GM03348 (cell line): ENCODE measurements at places on chromosomes 3 and 15.

DNA sequence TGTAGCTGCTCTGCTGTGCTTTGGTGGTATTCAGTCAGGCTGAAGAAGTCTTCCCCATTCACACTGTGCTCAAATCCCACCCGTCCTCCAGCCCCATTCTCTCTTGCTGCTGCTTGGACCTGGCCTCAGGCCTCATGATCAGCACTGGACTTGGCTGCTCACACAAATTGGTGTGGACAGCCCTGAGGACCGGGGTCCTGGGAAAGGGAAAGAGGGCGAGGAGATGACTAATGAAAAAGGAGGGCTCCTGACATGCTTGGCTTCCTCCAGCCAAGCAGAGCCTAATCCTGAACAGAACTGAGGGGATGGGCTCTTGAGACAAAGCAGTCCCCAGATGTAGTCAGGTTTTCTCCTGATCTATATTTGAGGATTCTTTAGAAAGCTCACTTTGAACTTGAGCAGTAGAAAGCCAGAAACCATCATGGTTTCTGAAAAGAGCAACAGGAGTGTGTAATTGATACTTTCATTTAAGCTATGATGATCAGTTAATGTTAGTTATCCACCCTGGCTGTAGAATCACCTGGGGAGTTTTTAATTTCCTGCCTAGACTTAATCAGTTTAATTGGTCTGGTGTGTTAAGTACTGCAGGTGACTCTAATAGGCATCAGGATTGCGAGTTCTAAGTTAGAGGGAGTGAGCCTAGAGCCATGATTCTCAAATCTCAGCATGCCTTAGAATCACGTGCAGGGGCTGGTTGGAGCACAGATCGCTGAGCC, 79.4 kb upstream of the THBS1 start:
- no peak for DNase-seq

GRCh38 chr3:114706591-114707232, 412.9 kb downstream of the TIGIT start:
- peak; percentile 10 for DNase-seq

DNA sequence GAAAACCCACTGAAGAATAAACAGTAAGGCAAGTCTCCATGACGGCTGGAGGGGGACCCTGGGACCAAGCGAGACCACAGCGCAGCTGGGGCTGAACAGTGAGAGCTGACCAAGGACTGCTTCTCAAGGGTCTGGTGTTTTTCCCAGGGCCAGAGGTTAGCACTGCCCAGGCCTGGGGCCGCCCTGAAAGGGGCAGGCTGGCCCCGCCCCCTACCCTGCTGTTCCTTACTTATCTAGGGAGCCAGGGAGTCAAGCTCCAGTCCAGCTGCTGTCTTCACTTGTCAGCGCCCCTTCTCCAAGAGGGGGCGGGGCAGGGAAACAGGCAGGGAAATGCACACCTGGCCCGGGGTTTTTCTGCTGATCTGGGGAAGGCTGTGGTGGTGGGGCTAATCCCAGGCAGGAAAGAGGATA, 51.6 kb upstream of the HACD2 start:
- no peak for DNase-seq

DNA sequence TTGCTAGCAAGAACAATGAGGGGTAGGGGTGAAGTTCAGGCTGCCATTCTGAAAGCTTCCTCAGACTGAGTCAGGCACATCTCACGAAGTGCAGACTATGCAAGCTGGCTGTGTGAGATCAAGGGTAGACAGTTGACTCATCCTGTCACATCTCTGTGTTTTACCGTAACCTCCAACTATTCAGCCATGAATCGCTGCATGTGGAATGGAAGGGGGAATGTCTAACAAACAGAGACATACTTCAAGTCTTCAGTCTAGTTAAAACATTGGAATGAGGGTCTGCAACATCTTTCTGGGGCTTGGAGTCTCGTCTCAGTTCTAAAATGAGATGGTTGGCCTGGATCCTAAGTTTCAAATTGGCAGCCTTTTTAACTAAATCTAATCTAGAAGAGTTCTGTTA, 25.9 kb downstream of the AGTR1 start:
- DNase-seq, result peak; percentile 81

- no peak for DNase-seq
These were observed 32.4 kb upstream of the ALDH1A3 start for GRCh38 chr15:100847194-100847593.

DNA sequence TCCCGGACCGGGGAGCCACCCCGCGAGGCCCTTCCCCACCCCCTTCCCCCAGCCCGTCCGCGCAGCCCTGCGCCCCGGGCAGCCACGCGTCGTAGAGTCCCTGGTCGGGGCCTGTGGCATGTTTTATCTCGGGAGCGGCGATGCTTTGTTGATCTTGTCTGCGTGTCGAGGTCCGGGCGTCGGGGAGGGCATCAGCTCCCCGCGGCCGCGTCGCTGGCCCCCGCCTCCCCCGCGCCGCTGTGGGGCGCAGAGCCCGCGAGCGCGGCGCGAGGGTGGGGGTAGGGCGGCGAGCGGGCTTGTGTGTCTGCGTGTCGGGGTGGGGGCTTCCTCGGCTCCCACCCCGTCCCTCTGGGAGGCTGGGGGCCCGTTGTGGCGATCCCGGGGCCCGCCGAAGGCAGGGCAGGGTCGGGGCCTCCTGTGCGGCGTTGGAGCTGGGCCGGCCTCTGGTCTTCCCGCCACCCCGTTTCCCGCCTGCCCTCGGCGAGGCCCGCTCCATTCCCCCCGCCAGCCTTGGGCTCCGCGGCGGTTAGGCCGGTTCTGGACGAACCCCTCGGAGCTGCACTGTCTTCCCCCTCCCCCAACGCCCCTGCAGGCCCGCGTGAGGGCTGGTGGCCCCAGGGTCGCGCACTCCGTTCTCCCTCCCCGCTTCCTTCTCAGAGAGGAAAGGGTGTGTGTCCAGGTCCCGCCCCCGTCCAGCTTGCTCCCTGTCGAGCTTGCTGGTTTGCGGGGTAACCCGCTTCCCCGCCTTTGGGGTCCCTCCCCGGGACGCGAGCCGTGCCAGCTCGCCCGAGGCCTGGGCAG, 695 bp downstream of the GMPS start:
- peak; percentile 65 for DNase-seq

- no peak for DNase-seq
These were observed 22.0 kb downstream of the RBP2 start for GRCh38 chr3:139454346-139454745.

GRCh38 chr3:52272831-52273230, 5.6 kb downstream of the WDR82 start:
- no peak for DNase-seq

DNA sequence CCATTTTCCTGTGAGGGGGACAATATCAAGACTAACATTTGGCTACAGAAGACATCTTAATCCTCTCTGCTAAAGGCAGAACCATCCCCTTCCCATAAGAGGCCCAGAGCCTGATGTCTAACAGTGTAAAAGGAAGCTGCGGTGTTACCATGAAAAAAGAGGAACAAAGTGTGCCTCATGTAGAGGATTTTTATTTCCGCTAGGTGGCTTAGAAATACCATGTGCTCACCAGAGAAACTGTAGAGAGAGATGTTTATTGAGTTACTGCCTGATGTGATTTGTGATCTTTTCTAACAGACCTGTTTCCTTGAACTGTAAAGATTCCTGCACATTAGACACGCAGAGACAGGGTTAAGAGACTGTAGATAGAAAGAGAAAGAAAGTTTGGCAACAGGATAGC, 22.0 kb downstream of the OR5H15 start:
- DNase-seq, result peak; percentile 3

DNA sequence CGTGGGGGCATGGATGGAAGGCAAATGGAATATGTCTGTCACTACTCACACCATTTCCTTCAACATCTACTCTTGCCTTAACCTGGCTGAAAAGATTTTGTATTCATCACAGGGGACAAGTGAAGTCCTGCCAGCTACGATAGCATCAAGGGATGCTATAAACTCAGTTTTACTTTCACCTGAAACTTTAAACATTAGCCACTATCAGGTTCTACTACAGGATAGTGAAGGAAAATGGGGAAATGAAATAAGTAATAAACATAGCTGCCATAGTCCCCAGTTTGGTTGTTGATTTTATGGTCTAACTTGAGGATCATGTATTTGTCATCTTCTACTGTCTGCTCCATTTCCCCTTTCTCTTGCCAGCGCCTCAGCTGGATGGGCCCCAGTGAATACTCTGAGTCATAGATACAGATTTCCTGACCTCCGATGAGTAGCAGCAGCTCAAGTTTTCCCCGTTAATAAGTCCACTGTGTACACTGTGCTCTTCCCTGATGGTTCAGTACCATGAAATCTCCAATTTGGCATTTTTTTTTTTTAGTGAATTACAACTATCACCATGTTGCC, 338.2 kb upstream of the SLCO3A1 start:
- DNase-seq, result peak; percentile 84

GRCh38 chr3:81339040-81339845, 422.2 kb downstream of the GBE1 start:
- peak; percentile 20 for DNase-seq

DNA sequence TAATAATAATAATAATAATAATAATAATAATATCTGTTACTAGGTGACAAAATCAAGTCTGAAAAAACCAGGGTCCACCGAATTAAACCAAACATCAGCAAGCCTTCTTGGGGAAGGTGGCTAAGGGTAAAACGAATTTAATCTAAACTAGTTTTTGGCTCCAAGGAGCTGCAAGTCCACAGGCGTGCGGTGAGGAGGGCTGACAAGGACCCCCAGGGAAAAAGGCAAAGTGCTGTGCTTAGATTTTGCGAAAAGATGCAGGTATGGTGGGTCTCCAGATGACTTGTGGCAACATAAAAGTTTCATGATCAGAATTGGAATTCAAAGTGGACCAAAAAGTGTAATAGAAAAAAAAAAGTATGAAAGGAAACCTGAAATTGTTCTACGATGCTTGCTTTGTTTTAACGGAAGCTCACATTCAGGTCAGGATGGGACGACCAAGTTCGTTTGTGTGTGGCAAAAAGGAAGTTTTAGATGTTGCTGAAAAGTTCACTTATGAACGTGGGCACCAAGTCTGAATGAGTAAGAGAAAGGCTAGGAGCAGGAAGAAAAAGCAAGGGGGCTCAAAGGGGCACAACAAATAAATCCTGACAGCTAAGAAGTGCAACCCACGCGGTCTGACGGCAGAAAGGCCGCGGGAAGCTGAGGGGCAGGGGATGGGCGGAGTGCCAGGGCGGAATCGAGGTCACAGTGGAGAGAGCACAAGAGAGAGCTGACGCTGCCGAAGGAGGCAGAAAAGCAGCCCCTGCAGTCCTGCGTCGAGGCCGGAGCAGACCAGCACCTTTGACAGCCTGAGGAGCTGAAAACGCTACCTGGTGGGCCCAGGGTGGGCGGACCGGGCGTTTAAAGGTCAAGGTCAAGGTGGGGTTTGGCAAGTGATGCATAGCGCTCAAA, 1.1 kb downstream of the WDR82 start:
- DNase-seq, result peak; percentile 74

GRCh38 chr15:100373120-100373896, 31.5 kb upstream of the ADAMTS17 start:
- DNase-seq, result no peak

DNA sequence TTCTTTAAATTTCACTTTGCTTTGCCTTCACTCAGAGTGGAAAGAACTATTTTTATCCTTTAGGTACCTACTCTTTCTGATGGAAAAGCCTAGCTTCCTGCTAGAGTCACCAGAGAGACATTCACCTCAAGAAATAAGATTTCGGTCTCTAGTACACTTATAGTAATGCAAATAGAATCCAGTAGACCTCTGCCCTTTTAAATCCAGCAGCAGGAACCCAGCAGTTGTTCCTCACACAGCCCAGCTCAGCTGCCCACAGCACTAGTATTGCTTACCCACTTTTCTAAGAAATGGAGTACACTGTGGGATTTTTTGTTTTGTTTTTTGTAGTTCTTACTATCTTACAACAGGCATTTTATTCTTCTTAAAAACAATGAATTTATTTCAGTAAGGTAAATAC, 497.0 kb upstream of the CCDC54 start:
- DNase-seq, result no peak

- DNase-seq, result no peak
These were observed 278.0 kb upstream of the TBL1XR1 start for GRCh38 chr3:177475356-177475665.

DNA sequence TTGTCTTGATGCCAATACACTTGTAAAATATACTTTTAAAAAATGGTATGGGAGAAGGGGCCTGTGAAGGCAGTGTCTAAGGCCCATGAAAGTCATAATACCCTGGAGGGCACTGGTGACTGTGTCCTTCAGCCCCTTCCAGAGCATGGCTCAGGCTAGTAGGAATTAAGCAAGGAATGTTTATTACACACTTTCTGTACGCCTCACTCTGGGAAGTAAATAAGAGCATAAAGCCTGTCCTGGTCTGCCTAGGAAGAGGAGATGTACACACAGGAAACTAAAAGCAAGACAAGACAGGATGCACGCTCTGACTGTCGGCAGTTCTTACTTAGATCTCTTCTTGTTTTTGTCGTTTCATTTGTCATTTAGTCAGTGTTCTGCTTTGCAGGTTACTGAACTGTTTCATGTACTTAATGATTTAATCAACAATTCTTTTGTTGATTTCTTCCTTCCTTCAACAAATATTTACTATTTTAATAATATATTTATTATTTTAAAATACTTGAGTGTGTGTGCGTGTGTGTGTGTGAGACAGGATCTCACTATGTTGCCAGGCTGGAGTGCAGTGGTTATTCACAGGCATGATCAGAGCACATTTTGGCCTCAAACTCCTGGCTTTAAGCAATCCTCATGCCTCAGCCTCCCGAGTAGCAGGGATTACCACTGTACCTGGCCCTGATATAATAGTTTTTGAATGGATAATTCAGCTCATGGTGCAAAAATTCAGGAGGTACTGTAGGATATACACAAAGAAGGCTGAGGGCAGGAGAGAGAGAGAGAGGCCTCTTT, 9.0 kb upstream of the SMAD6 start:
- no peak for DNase-seq

GRCh38 chr15:62832231-62832630, 210.3 kb upstream of the TPM1 start:
- no peak for DNase-seq

DNA sequence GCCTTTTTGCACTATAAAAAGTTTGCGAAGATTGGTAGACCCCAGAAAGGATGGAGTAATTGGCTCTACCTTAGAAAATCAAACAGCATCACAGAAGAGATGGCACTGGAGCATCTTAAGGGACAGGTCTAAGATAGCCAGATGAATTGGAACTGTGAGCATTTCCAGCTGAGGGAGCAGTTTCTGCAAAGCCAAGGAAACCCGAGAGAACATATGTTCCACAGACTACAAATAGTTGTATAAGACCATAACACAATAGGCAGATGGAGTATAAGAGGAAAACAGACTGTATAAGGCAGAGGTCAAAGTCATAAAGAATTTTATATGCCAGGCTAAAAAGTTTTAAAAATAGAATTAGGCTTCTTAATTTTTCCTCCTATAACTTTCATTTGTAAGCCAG, 46.0 kb downstream of the TSC22D2 start:
- no peak for DNase-seq

DNA sequence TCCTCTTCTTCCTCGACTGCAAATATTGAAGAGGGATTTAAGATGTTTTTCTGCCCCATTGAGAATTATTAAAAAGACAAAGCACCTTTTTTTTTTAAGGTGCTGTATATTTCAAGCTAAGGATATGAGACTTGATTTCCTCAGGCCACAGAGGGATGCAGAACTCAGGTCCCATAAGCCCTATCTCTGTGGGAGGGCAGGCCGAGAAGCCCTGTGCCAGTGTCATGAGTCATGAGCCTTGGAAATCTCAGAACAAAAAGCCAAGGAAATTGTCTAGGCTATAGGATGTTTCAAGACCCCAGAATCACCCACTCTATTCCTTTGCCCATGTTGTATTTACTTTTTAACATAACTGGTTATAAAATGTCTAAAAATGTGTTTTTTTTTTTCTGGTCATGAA, 7.3 kb downstream of the ESYT3 start:
- DNase-seq, result peak; percentile 64
